ENCODE measurements at places on chromosomes 5 and 9.
A peak's percentile ranks its signal among the peaks of the same experiment; 100 is the strongest.

DNA sequence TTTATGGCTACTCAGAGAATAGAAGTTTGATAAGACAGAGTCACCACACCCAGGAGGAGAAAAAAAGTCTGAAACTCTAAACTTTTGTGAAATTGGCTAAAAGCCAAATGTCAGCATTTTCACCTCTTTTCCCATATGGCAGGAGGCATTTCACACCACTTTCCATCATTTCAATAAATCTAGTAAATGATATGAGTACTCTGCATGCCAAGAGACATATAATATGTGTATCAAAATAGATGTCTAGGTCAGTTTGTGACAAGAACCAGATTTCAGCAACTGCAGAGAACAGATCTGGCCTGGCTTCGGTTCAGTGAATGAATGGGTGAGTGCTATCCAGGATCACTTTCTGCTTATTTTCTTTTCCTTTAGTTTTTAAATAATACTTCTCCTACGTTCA is 470.8 kb downstream of the ENC1 start:
- DNase-seq = no peak

- peak; percentile 42 for DNase-seq
These were observed 102.7 kb upstream of the IER5L start for GRCh38 chr9:129280623-129281271.

GRCh38 chr5:103502662-103503061 is 59.9 kb downstream of the NUDT12 start:
- DNase-seq = no peak

DNA sequence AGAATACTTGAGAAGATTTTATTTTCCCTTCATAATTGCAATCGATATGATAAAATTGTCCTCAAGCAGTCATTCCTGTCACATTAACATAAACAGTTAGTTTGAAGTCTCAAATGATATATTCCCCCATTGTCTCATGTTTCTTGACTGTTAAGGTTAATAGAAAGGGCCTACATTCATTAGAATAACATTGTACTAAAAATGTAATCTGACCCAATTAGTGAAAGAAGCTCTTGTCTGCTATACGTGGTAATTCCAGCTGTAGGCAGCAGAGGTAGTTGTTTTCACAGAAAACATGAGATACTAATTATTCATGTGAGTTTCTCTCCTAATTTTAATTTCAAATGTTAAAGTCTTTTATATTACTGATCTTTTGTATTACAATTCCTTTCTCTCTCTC is 25.9 kb upstream of the AP3B1 start:
- no peak for DNase-seq

DNA sequence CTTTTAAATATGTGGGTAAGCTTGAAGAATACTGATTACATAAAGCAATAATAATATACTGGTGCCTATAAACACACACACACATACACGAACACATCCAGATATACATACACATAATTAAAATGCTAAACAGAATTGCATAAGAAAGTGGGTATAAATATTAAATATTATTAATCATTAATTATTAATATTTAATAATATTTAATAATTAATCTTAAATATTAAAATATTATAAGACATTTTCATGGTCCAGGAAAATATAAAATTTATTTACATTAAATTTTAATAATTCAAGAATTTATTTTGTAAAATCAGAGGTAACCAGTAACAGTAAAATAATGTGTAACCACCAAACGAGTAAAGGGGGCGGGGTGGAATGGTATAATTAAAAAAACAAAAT is 178.3 kb downstream of the TMEM232 start:
- no peak for DNase-seq

DNA sequence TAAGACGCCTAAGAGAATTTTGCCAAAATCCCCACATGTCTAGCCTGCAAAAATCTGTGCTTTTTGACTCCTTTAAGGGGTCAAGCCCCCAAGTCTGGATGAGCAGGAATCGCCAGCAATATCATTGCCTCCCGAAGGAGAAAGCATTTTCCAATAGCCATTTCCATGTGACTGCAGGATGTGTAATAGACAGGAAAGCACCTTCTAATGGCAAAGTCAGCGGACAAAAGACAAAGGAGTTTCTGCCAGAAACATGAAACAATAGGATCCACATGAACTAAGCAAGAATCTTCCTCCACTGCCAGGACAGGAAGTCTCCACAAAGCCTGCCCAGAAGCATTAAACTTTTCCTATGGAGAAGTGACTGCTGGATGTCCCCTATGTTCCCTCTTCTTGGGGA is 177.1 kb upstream of the PCSK5 start:
- DNase-seq = no peak

DNA sequence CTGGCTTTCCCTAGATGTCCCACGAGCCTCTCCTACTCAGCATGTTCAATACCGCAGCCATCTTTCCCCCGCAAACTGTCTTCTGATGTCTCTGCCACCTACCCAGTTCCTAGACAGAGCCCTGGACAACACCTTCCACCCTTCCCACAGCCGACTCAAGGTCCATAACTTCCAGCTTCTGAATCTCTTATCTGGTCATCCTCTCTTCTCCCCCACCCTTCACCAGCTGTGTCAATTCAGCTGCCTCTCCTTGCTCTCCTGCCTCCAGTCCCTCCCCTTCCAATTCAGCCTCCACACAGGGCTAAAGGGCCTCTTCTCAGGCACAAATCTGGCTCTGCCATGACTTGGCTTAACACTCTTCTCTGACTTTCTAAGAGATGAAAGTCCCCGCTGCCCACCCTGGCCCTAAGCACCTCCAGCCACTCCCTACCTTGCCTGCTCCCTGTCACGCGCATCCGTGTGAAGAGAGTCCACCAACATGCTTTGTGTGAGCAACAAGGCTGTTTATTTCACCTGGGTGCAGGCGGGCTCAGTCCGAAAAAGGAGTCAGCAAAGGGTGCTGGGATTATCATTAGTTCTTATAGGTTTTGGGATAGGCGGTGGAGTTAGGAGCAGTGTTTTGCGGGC is 25.2 kb downstream of the AQP7 start:
- DNase-seq = no peak

DNA sequence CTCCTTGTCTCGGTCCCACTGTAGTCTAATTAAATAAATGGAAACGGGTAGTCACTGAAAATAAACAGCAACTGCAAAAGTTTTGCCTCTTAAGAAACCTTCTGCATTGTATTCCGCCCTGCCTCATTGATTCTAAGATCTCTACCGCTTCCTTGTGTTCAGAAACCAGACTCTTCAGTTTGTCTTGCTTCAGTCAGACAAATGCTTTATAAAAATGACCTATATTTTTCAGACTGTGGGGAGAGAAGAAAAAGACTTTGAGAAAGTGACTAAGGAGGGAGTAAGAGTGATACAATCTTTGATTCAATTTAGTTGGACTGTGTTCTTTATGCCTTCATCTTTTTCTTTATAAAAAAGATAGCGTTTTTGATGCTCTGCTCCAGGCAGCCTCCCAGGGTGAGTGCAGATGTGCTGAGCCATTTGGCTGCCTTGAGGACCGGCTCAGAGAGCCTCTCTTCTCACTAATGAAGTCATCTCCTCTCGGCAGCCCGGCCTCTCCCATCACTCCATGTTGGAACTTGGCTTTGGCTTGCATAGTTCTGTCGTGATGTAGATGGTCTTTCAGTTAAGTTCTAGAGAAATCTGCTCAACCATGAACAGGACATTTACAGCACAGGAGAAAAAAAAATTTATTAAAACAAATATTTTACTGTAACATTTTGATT is 4.0 kb upstream of the VCAN start:
- no peak for DNase-seq

GRCh38 chr5:149030838-149031397 is 31.9 kb downstream of the SH3TC2 start:
- no peak for DNase-seq

DNA sequence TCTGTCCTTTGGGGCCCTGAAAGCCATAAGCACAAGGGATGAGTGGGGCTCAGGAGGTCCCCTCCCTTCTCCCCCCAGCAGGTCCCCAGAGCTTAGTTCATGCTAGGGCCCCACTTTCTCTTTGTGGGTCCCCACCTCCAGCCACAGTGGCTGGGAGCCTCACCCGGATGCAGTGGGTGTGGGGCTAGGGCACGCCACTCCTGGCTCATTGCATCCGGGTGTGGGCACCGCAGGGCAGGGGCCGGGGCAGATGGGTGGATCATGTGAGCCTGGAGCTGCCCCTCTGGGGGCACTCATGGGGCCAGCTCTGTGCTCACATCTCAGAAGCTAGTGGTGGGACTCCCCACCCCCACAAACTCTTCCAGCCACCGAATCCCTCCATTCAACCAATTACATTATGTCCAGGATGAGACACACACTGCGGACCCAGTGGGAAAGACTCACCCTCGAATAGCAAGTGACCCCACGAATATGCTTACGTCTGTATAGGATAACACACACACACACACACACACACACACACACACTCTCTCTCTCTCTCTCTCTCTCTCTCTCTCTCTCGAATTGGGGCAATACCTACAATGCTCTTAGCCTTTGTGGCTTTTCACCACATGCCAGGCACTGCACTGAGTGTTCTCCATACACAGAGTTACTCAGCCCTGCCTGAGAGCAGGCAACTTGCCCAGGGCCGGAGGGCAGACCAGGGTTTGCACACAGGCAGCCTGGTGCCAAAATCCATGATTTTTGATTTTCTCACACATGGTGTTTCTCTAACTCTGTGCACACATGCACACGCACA is 16.8 kb upstream of the PHYKPL start:
- DNase-seq = no peak
